ENCODE measurements at places on chromosomes 4 and X.

DNA sequence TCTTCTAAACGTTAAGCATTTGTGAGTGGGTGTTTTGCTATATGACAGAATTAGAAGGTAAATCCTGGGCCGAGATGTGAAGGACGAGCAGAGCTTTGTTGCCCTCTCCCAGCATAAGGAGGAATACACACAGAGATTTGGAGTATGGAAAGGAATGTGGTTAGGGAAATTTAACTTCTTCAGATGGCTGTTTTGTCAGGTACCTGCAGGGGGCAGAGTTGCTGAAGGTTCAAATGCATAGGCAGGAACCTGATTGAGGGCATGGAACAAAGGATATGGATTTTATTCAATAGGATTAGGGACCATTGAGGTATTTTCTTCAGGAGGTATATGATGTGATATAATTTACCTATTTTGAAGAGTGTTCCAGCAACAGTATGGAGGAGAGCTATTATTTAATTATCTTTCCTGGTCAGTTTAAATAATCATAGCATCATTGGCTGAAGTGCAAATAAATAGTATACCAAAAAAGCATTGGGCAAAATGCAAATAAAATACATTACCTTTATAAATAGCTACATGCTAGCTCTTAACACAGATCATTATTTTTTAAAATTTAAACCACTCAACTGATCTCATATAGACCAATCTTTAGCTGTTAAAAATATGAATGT, 143.6 kb downstream of the SLIT2 start:
- DNase-seq, result no peak

DNA sequence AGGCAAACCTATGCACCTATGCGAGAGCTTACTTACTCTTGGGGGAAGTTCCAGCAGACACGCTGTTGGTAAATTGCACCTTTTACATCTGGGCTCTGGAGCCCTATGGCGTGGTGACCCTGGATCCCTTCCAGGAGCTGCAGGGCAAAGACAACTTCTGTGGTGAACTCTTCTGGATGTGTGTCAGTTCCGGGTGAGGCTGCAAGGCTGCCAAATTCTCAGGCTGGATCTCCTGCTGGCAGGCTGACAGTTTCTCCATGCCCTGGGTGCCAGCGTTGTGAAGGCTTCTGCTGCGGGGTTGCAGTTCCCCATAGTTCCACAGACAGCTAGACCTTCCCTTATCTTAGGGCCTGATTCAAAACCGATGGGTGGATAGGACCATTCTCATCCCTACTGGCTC, 37.9 kb downstream of the RAP2C start:
- no peak for DNase-seq

DNA sequence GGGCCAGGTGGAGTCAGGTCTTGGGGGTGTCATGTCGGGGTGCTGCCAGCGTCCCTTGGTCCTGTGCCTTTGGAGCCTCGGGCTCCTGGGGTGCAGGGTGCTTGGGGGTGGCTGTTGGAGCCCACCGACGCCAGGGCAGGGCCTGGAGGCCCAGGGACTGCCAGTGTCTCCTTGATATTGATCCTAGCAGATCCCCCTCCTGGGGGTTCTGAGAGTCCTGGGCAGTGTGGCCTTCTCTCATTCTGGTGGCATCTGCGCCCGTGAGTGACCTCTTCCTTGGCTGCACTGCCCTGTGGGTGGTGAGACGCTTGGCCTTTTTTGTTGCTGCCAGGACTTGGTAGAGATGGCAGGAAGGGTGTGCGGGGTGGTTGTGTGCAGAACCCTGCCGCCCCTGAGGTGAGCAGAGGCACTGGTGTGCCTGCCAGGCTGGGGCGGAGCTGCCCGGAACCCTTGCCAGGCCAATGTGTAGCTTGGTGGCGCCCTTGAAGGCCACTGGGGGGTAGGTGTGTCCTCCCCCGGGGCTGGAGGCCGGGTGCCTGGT, 7.0 kb downstream of the NAT8L start:
- no peak for DNase-seq

DNA sequence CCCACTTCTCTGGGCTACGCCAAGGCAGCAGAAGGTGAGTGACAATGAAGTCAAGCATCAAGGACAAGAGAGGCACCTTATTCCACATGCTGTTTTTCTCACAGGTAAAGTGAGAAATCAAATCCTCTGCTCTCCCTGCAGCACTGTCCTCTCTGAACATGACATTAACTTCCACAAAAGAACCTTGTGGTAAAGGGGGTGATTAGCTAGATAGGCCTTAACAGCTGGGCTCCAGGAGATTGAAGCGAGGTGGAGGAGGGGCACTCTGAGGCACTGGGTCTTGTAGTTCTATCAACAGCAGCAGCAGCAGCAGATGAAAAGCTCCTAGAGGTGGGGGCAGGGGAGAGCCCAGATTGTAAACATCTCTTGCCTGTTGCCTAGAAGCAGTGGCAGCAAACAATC, 96.8 kb upstream of the CXXC4 start:
- peak; percentile 95 for DNase-seq

Measured in NCI-H1436 treated with DMSO at 0.1 percent for 48 hours (cell line).